ENCODE measurements at places on chromosomes 16 and 17.

DNA sequence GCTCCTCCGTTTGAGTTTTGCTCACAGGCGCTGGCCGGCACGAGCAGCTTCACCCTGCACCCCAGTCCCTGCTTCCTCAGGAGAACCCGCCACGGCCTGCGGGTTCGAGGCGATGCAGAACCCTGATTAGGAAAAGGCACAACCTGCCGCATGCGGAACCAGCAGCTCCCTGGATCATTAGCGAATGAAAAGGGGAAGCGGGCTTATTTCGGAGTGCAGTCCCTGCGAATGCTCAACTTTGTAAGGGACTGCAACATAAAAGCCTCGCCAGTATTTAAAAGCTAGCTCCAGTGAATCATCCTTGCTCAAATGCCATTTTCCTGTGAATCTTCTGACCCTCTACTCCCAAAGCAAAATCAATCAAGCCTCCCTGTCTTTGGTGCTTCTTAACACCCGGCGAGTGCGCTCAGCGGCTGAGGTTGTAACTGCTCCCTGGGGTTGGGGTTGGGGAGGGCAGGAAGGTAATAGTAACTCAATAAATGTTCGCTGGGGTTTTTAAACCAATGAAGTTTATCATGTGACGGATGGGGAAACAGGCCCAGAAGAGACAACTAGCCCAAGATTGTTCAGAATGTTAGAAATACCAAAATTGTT is 678 bp upstream of the AKAP10 start:
- no peak for DNase-seq

GRCh38 chr16:3598236-3598635 is 13.2 kb downstream of the SLX4 start:
- no peak for DNase-seq

- no peak for DNase-seq
These were observed 228.2 kb downstream of the GRIN2A start for GRCh38 chr16:9953908-9954570.

- DNase-seq: no peak
These were observed 104.3 kb downstream of the AXIN2 start for GRCh38 chr17:65457183-65457582.

DNA sequence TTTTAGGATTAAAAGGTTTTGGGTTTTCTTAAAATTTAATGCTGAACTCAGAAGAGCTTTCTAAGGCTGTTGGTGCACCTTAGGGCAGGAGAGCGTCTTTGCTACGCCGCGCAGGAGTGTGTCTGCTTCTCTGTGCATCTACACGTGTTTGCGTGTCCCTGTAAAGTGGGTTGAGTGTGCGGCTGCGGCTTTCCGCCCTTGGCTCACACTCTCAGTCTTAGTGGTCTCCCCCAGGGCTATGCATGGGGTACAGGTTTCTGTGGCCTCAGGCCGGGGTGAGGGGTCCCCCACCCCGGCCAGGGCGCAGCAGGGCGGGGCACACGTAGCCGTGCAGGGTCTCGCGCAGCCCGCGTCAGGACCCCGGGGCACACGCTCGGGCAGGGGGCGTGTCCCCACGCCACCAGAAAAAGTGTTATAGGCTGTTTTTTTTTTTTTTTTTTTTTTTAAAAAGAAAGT is 727 bp upstream of the TENT4B start:
- DNase-seq: no peak

DNA sequence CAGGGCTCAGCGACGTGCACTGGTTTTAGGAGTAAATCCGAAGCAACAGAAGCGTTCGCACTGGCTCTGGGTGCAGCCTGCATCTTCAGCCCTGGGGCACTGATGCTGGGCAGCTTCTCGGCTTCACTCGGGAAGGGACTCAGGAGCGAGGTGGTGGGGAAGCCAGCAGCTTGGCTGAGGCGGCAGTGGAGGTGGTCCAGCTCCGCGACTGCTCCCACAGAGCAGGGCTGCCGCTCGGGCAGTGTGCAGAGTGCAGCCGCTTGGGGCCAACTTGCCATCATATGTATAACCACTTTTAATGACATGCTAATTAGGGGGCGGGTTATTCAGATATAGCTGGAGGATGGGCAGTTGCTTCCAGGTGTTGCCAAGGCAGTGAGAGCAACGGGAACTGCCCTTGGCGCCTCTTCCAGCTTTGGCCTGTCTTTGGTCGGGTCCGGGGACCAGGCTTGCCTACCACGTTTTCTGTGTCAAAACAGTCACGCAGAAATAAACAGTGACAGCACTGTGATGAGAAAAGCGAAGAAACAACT is 26.7 kb downstream of the METRNL start:
- DNase-seq: no peak

- no peak for DNase-seq
These were observed 39.8 kb upstream of the MYLK3 start for GRCh38 chr16:46787909-46788308.

GRCh38 chr17:71741836-71742235 is 379.0 kb upstream of the SOX9 start:
- no peak for DNase-seq

DNA sequence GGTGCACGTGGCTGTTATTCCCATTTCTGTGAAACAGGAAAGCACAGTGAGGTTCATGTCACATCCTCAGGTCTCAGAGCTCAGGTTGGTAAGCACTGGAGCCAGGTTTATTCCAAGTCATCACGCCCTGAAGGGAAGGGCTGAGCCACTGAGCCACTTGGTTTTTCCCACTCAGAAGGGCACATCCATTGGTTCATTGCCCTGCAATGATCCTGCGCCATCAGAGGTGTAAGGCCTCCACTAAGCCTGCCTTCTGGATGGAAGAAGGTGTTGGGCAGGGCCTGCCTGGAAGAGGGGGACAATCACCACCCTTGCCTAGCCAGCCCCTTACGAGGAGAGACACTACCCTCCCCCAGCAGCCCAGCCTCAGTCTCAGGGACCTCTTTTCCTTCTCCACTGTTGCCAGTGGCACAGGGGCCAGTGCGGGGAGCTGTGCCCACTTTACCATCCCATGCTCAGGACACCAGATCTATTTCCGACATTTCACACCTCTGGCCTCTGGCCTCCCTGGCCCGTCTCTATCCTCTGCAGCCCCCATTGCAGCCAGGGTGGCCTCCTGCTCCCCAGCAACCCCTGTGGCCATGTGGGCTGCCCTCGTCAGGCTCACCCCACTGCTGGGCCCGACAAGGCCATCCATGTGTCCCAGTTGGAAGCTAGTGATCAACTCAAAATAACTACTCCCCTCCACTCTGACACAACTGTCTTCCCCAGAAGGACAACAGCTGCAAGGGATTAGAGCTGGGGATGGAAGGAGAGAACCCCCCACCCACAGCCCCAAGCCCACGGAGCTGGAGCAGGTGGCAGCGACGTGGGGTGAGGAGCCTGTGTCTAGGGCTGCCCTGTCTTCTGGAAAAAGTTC is 29.9 kb downstream of the CFAP20 start:
- no peak for DNase-seq

GRCh38 chr16:30628628-30629540 is 18.7 kb upstream of the ZNF689 start:
- peak; percentile 43 for DNase-seq

DNA sequence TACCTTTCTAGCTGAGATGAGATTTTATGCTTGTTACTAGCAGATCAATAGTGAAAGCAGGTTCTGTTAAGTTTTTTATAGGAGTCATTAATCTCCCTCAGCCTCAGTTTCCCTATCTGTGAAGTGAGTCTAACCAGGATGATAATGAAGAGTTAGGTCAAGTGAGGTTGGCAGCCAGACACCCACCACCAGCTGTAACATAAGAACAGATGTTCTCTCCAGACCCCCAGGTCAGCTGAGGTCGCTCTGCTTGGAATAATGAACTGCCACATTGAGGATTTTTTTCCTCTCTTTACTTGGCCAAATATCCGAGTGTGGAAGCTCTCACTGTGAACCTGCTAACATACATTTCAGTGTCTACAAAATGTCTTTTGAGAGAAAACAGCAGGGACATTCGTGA is 389.6 kb downstream of the WWOX start:
- no peak for DNase-seq

DNA sequence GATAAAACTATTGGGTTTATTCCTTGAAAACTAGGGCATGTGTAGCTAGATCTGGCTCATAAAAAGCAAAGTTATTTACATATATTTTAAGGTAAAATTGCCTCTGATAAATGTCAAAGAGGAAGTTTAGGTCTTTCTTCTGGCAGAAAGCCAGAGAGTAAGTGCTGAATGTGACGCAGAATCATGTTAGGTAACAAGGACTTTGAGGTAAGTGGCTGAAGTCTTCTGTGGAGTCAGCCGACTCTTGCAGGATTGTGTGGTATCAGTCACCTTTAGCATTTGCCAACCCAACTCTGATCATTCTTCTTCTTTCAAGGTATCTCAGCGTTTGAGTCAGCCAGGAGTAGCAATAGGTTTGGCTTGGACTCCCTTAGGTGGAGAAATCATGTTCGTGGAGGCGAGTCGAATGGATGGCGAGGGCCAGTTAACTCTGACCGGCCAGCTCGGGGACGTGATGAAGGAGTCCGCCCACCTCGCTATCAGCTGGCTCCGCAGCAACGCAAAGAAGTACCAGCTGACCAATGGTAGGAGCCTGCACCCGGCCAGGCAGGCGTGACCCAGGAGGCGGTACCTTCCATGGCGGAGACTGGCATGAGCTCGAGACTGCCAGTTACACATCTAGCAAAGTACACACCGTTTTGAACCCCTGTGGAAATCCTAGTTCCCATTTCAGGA is 37.9 kb downstream of the SIAH1 start:
- DNase-seq: no peak

DNA sequence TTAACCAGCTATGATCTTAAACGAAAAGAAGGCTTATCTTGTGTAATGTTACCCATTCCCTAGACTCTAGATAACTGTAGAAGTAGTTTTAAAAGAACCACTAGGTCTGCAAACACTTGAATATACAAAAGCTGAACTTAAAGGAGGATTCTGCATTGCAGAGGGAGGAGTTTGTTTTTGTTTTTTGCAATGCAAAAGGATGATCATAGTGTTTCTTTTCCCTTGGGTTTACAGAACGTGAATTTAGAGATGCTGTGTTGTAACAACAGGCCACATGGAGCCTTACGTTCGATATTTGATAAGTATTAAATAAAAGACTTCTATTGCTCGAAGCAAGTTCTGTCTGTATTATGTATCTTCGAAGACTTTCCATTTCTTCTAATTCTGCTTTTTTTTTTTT is 77.6 kb downstream of the CHD9 start:
- no peak for DNase-seq

DNA sequence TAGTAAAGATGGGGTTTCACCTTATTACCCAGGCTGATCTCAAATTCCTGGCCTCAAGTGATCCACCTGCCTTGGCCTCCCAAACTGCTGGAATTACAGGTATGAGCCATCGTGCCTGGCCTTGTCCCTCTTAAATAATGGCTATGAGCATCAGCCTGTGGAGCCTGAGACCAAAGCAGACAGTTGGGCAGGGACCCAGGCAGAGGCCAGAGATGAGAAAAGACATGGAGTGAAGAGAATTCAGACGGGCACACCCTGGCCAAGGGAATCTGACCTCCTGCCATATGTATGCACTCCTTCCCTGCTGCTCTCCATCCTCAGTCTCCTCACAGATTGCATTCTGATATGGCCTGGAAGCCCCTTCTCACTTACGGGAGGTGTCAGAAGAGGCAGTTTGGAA is 98.4 kb upstream of the DNAH9 start:
- DNase-seq: no peak

DNA sequence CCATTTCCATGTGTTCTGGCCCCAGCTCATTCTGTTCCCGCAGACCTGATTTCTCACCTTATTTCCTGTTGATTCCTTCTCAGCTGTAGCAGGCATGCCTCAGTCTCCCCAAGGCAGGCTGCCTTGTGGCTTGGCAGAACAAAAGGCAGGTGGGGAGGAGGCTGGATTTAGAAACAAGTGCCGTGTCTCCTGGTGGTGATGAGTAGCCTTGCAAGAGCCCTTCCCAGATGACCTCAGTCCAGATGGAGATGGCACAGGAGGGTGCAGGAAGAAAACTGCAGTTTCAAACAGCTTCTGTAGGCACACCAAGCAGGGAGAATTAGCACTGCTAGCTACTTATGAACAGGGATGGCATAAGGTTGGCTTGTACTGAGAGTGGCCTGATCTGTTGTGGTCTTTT is 64.6 kb downstream of the ARHGAP44 start:
- no peak for DNase-seq

DNA sequence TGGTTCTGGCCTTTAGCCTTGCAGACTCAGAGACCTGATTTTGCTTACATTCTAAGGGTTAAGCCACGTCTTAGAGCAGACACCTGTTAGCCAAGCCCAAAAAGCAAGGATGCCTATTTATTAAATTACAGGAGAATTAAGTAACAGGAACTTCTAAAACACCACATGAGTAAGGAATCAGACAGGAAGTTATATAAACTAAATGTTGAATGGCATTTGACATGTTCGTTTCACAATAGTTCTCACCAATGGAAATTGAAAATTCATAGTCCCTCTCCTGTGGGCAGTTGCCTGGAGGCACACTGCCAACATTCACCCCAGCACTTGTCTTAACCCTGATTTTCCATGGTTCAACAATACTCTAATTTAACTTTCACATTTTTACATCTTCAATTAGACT is 9.0 kb downstream of the KRTAP9-7 start:
- DNase-seq: no peak

DNA sequence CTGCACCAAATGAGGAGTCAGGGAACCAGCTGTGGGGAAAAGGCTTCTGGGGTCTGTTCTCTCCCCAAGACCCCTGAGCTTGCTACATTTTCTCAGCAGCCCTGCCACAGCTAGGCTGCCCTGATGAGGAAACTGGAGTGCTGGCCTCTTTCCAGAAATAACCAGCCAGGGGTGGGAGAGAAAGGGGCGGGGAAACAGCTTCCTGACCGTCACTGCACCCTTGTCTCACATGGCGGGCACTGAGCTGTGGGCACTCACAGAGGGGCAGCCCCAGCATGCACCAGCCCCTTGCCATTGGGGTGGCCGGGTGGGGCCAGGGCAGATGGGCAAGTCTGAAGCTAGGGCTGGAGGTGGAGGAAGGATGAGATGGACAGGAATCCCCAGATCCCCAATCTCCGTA is 2.9 kb downstream of the SRL start:
- no peak for DNase-seq

- DNase-seq: no peak
These were observed 2.3 kb downstream of the DLG4 start for GRCh38 chr17:7217113-7217987.

DNA sequence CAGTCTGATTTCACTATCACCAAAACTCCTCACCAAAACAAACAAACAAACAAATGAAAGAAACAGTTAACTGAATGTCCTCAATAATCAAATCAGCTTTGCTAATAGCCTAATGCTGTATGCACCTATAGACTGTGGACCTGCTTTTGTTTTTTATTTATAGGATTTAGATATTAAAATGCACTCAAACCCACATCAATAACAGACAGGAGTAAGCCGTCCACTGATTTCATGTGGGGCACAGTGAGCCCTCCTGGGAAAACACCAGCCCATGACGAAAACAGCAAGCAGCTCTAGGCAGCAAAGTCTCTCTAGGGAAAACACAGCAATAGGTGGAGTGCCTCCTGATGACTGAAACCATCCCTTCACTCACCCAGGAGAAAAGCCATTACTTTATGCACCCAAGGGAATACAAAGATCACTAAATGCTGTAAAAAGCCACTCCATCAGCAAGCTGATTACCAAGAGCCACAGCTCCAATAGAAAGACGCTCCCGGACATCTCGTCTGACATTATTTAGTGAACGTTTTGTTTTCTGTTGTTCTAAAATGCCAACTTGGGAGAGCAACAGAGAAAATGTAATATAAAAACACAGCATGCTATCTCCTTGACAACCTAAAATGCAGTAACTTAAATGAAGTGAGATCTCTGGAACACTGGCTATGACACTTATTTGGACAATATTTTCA is 47.8 kb downstream of the ANKFY1 start:
- no peak for DNase-seq
